ENCODE measurements at places on chromosomes 6 and 20.

GRCh38 chr6:67885081-67886033, 749.7 kb upstream of the ADGRB3 start:
- DNase-seq = no peak

GRCh38 chr6:35691027-35691824, 2.5 kb upstream of the FKBP5 start:
- no peak for DNase-seq

- no peak for DNase-seq
Measured at GRCh38 chr20:40333591-40333990, 355.4 kb downstream of the MAFB start.

DNA sequence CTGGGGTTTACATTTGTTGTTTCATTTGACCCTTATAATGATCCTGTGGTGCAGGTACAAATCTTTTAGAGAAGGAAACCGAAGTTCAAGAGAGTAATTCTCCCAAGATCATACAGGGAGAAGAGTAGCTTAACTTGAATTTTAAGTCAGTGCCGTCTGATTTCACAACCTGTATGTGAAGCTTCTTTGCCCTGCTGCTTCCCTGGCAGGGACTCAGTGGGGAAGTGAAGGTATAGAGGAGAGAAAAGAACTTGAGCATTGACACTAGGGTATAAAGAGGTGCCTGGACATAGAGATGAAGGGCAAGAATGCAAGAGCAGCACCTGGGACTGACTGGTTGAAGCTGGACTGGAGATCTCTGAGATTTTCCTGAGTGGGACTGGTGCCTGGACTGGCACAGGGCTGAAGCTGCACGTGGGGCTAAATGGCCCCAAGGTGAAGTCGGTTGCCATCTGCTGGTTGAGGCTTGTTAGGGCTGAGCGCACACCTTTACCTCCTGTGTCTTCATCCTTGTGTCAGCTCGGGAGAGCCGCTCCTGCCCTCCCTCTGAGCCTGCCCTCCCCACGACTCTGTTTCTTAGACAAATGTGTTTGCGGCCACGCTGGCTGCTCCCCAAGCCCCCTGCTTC, 41.8 kb downstream of the FARS2 start:
- DNase-seq = no peak

DNA sequence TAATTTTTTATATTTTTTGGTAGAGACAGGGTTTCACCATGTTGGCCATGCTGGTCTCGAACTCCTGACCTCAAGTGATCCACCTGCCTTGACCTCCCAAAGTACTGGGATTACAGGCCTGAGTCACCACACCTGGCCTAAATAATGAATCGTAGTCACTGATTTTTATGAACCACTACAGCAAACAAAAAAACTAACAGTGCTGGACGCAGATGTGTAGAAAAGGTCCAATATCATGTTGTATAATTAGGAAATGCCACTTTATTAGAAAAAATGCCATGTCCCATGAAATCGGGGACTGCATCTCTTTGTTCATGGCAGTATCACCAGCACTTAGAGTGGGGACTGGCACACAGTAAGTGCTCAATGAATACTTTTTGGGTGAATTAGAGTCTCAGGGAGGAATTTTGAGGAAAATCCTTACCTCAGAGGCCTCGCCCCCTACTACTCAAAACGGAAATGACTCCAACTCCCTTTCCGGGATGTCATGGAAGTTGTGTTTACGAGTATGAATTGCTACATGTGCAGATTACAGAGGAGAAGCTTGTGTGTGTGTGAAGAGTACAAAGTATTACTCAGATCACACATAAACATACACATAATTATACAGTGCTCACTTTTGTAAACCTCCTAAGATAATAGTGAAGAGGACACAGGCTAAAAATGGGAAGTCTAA, 43.6 kb upstream of the FAM50B start:
- no peak for DNase-seq

Data from stimulated activated CD4-positive, alpha-beta T cell treated with anti-CD3 and anti-CD28 coated beads, Interleukin-1b, Interleukin-23, amount 100 ng/mL, for 1 hour (primary cell).